AG10803 (cell line): ENCODE measurements at places on chromosomes 13 and 19.

- DNase-seq, result no peak
Measured at GRCh38 chr13:38514575-38514974, 164.9 kb downstream of the UFM1 start.

DNA sequence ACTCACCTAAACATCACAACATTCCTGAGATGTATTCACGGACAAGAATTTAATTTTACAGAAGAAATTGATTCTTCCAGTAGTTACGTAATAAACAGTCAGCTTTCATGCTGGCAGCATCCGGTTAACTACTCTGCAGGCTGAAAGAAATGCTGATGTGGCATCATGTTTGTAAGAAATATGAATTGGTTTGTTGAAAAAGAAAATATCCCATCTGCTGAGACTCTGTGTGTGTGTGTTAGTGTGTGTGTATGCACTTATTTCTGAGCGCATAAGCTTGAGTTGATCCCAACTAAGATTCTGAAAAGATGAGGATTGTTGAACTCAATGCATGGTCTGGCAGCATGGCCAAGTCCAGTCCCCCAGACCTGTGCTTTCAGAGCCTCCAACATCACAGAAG lies 74.3 kb upstream of the FAM216B start:
- peak; percentile 48 for DNase-seq

GRCh38 chr13:69287050-69287698 lies 820.5 kb upstream of the ATXN8OS start:
- no peak for DNase-seq

- peak; percentile 6 for DNase-seq
Measured at GRCh38 chr19:33348301-33349010, 25.1 kb upstream of the CEBPG start.

GRCh38 chr13:114115796-114116195 lies 16.6 kb downstream of the RASA3 start:
- DNase-seq, result no peak

- no peak for DNase-seq
Measured at GRCh38 chr19:47676811-47677210, 36.4 kb upstream of the EHD2 start.

GRCh38 chr19:30679789-30680188 lies 307.6 kb downstream of the ZNF536 start:
- no peak for DNase-seq

- no peak for DNase-seq
Measured at GRCh38 chr13:98423417-98423816, 153.5 kb downstream of the STK24 start.

GRCh38 chr19:8304841-8305621 lies 3.1 kb downstream of the CD320 start:
- no peak for DNase-seq

GRCh38 chr13:33519561-33520467 lies 234.3 kb upstream of the STARD13 start:
- peak; percentile 96 for DNase-seq

DNA sequence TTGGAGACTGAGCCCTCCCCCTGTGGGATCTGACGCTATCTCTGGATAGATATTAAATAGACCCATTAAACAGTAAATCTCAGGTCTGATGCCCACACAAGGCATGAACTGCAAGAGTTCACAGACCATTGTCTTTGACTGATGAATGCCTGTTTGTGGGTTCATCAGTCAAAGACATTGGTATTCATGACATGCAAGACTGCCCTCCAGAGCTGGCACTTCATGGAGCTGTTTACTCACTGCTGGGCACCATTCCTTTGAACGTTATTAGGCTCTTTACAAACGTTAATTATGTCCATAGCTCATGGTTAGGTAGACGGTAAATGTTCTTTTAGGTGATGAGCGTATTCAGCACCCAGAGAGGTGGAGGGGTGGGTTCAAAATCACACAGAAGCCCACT lies 111.8 kb upstream of the PABPC3 start:
- DNase-seq, result no peak

DNA sequence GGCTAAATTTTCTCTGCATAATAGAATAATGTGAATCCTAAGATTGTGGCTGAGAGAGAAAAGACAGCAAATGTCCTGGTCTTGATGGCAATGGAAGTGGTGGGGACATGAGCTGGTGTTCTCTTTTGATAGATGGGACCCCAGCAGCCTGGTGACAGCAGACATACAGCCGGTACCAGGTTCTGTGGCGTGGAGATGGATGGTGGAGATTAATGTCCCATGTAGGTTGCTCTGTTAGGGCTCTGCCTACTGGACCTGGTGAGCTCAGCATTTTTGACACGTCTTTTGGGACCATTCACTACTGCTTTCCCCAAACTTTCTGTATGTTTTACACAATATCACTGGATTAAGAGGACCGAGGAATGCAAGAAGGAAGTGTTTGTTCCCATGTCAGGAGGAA lies 8.2 kb upstream of the SIGLEC14 start:
- no peak for DNase-seq

DNA sequence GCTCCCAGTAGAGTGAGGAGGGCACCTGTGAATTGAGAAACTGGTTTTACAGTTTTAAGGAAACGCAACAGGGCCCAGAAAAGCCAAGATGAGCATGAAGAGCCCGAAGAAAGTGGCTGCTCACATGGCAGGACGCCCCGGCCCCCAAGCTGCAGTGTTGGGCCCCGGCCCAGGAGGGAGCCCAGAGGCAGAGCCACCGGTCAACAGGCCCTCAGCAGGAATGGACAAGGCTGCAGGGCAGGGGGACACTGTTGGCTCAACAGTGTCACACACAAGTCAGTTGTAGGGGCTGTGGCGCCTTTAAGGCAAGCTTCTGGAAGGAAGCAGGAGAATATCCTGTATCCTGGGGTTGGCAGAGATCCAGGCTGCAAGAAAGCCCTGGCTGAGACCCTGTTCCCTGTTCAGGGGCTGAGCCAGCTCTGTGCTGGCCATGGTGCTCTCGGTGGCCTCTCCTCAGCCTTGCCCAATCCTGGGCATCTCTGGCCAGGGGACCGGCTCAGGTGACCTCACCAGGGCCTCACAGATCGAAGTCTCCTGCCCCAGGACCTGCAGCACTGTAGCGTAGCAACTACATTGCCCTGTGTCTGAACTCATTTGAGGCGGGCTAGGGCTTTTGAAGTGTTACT lies 28.0 kb downstream of the UPF1 start:
- DNase-seq, result no peak

DNA sequence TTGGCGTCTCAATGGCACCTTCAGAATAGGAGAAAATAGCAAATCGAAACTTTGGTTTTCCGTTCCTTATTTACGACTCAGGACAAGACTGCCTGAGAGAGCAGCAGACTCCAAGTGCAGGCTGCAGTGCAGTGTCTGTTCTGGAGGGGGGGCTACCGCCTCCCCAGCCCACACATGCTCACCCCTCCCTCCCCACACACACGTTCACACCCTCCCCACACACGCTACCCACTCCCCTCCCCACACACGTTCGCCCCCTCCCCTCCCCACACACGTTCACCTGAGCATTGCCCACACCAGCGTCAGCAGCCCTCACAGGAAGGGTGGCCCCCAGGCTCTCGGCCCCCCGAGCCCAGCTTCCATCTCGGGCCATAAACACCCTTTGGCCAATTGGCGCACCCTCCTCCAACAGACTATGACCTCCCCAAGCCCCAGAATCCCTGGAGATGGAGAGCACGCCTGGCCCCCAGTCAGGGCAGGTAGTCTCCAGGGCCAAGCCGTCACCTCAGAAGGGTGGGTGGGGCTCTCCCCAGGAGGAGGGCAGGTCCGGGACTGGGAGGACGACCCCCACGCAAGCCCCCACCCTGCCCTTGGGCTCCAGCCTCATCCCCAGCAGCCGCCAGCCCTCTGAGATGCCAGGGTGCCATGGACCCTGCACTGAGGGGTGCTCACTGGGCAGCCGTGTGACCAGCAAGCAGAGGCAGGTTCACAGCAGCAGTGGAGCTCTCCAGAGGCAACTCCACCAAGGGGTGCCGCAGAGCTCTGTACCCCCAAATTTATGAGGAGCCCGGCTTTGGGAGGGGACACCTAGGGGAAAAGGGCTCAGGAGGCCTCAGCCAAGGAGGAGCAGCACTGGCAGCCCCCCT lies 27.5 kb downstream of the RASA3 start:
- DNase-seq, result no peak

GRCh38 chr13:37326334-37326733 lies 220.9 kb upstream of the CSNK1A1L start:
- DNase-seq, result peak; percentile 35

DNA sequence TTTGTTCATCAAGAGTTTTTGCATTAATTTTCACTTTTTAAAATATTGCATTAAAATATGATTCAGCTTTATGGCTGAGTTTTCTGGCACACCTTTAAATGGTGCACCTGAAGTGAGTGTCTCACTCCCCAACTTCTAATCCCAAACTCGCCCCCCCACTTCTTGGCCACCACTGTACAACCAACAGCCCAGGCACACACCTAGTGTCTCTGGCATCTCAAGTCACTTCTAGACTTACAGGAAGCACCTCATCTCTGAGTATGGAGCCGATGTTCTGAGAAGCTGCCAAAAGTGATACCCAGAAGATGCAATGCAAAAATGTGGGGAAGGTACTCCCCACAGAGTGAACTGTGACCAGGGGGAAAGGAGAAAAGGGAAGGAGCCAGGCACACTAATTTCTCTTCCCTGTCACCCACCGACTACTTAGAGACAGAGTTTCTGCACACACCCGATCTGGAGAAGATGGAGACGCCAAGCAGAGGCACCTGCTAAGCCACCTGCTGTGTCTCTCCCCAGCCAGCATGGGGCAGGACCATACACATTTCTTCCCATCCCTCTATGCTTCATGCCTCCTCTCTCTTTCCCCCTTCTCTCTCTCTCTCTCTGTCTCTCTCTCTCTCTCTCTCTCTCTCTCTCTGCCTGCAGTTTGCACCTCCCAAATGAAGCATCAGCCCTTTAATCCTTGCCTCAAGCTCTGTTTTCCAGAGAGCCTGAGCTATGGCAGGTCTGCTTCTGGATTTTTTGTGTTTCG lies 155.3 kb upstream of the ZNF507 start:
- no peak for DNase-seq

- DNase-seq, result no peak
Measured at GRCh38 chr13:23858546-23858945, 30.7 kb downstream of the MIPEP start.

DNA sequence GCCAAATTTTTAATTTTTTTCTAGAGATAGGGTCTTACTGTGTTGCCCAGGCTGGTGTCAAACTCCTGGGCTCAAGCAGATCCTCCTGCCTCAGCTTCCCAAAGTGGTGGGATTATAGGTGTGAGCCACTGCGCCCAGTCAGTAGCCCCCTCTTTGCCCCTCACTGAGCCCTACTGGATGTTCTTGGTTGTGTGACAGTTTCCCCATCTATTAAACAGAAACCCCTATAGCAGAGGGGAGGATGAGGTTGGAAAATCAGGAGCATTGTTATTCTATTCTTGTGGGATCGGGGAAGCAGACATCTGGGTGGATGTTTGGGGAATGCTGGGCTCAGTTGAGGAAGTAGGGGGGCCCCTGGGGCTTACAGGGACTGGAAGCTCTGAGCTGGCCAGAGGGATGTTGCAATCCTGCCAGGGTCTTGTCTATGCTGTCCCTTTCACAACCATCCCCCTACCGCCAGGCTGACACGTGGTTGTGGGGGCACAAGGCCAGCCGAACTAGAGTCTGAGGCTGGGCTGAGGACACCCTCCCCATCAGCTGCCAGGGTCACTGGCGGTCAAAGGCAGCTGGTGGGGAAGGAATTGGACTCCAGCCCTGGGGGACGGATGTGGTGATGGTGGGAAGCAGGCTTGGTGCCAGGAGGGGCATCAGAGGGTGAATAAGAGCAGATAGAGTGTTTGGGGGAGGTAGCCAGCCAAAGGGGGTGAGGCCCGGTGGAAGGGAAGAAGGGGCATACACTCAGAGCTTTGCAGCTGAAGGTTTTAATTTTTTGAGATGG lies 10.9 kb downstream of the APOC1 start:
- DNase-seq, result peak; percentile 76
